Smooth muscle cell of trachea (primary cell): ENCODE measurements at places on chromosomes 7 and 10. TPM values are rescaled to one million over a fixed set of nuclear protein-coding genes. Genes with fewer than 3 reads are reported as not detected.

Gene CALML3
- total RNA-seq: not detected in 2 replicates

Gene LLCFC1
- total RNA-seq: not detected in 2 replicates

Gene INHBA
- 8.1 and 8.6 TPM in 2 replicates for total RNA-seq

Gene PIK3AP1
- total RNA-seq: 0.50 TPM in 1 of 2 replicates, not detected in the other

Gene TMEM184A
- total RNA-seq: not detected in 2 replicates

Gene CNNM2
- total RNA-seq: 8.3 and 12.7 TPM in 2 replicates

Gene FAM221A
- total RNA-seq: 1.6 and 2.8 TPM in 2 replicates

Gene ARHGEF5
- total RNA-seq: 3.3 and 4.5 TPM in 2 replicates

Gene PPIF
- total RNA-seq: 25.7 and 40.4 TPM in 2 replicates

Gene HKDC1
- total RNA-seq: under 0.01 and 0.50 TPM in 2 replicates

Gene PTF1A
- not detected in 2 replicates for total RNA-seq

Gene MMP21
- total RNA-seq: 0.17 TPM in 1 of 2 replicates, not detected in the other

Gene DRGX
- total RNA-seq: not detected in 2 replicates

Gene VPS37D
- 6.4 and 12.2 TPM in 2 replicates for total RNA-seq

Gene OR2A1
- under 0.01 and 0.15 TPM in 2 replicates for total RNA-seq

Gene CTAGE4
- 1.3 and 2.0 TPM in 2 replicates for total RNA-seq

Gene BAMBI
- 0.15 and 1.5 TPM in 2 replicates for total RNA-seq

Gene CNPY1
- not detected in 2 replicates for total RNA-seq

Gene DKK1
- 26.8 and 71.0 TPM in 2 replicates for total RNA-seq

Gene TIAL1
- total RNA-seq: 29.4 and 54.4 TPM in 2 replicates

Gene RHOBTB1
- total RNA-seq: 15.3 and 16.0 TPM in 2 replicates

Gene TEX47
- total RNA-seq: not detected in 2 replicates
